Sigmoid colon (tissue), 7 donors: ENCODE measurements at places on chromosomes 12 and 14. TPM values are rescaled to one million over a fixed set of nuclear protein-coding genes. Genes with fewer than 3 reads are reported as not detected.

- DNase-seq: no peak
- H3K4me3 ChIP-seq: no peak overlapping the region
- H3K4me1 ChIP-seq: peaks cover 3% of the 10 kb centered on the region
- no peak overlapping the region for H3K27ac ChIP-seq
- H3K36me3 ChIP-seq: no peaks in the 10 kb centered on the region
These were observed 11.9 kb upstream of the TC2N start for GRCh38 chr14:91879196-91879595.

DNA sequence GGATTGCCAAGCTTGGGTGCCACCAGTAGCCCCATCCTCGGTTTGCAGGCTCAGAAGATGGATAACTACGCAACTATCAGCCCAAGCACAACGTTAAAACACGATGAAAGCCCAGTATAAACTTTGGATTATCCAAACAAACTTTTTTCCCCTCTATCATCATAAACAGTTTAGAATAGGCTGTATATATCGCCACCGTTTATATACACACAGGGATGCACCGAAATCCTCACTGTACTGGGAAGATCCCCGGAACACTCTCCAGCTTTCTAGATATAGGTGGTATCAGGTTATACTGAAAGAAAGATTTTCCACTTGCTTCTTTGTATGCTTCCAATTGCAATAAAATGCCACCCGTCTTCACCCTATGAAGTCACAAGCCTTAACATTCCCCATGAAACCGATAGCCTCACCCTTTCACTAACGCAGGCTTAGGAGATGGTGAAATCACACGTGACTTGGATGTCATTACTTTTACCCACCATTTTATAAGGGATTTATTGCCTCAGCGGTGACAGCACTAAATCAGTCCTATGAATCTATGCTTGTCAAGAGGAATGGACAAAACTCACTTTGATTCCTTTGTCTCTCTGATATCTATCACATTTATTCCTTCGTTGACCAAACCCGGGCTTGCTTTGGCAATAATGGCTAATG is 207.6 kb upstream of the FOXN3 start:
- no peak overlapping the region for H3K4me3 ChIP-seq
- DNase-seq: no peak
- no peaks in the 10 kb centered on the region for H3K27me3 ChIP-seq

DNA sequence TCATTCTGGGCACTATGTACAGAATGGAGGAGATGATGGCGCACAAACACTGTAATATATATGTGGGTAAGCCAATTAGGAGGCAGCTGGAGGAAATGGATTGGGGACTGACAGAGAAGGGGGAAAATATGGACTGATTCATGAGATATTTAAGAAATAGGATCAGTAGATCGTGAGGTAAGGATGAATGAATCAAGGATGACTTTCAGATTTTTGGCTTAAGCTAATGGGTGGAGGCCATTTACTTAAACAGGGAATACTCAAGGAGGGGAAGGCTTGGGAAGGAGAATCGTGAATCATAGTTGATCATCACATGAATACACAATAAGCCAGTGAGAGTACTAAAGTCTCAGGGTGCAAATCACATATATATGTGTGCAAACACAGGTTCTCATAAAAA is 11.2 kb upstream of the GNPNAT1 start:
- H3K36me3 ChIP-seq: no peaks in the 10 kb centered on the region
- H3K4me3 ChIP-seq: no peak overlapping the region
- no peaks in the 10 kb centered on the region for H3K27me3 ChIP-seq
- no peak for DNase-seq

The KRT72 gene
- polyA plus RNA-seq: not detected

DNA sequence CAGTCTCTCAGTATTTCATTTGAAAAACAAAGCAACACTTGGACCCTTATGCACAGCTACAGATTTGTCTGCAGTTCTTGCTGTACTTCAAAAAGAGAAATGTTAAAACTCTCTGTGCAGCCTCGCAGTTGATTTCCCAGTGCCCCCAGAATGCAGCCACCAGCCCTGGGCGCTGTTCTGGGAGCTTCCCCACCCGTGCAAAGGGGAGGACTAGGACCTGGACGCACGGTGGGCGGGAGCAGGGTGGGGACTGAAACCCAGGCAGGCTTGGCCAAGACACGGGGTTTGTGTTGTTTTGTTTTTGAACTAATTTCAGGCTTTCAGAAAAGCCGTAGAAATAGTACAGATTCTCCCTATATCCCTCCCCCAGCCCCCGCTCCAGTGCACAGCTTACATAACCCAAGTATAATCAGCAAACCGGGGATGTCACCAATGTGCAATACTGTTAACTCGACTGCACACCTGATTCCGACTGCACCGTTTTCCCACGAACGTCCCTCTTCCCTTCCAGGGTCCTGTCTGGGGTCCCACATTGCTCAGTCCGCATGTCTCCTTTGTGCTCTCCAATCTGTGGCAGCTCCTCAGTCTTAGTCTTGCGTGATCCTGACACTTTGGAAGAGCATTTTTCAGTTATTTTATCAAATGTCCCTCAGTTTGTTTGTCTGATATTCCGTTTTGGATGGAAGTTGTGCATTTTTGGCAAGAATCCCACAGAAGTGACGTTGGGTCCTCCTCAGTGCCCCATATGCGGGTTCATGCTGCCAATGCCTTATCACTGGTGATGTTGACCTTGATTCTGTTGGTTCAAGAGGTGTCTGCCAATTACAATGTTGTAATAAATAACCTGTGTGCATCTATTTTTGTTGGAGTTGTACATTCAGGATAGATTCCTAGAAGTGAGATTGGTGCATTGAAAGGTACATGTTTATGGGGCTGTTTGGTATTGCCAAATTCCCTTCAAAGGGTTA is 95.9 kb downstream of the SETD3 start:
- no peak for DNase-seq
- no peak overlapping the region for H3K4me3 ChIP-seq
- H3K4me1 ChIP-seq: peaks cover 6% of the 10 kb centered on the region
- H3K36me3 ChIP-seq: no peaks in the 10 kb centered on the region

- H3K4me3 ChIP-seq: peak overlapping the region; percentile 39
- no peaks in the 10 kb centered on the region for H3K4me1 ChIP-seq
- no peak overlapping the region for H3K27ac ChIP-seq
- peaks cover 3% of the 10 kb centered on the region for H3K27me3 ChIP-seq
- H3K36me3 ChIP-seq: no peaks in the 10 kb centered on the region
These were observed 98.8 kb downstream of the TMEM132C start for GRCh38 chr12:128365651-128366231.

The LRP1-AS gene
- not detected for polyA plus RNA-seq

The RPS6KL1 gene
- 2.8 TPM for polyA plus RNA-seq

- DNase-seq: peak; percentile 57
- no peak overlapping the region for H3K4me3 ChIP-seq
- peak overlapping the region; percentile 84 for H3K27ac ChIP-seq
These were observed 13.9 kb downstream of the KRT7 start for GRCh38 chr12:52246720-52247621.

DNA sequence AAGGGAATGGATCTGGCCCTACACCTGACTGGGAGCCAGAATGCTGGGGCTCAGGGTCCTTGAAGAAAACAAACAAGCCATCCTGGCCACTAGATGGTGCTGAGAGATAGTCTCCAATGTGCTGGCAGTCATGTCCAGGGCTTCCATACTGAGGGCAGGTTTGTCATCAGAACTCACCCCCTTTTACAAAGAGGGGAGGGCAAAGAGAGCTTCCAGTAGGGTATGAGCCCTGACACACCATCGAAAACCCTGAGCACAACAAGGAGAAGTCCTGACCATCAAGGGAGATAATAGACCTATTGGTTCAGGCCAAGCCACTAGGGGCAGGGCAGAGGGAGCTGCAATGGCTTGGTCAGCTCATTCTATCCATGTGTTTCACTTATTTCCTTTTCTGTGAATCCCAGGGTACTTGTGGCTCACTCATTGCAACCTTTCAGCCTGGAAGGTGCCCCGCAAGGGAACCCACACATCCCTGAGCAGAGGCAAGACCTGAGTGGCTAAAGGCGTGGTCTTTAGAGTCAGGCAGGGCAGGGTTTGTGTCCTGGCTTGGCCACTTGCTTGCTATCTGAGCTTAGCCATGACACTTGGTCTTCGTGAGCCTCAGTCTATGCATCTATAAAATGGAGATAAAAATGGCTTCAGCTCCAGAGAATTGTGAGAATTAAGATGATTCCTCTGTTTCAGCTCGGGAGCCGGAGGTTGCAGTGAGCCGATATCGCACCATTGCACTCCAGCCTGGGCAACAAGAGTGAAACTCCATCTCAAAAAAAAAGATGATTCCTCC is 6.2 kb upstream of the PLEKHH1 start:
- H3K4me3 ChIP-seq: no peak overlapping the region
- DNase-seq: no peak
- H3K36me3 ChIP-seq: no peaks in the 10 kb centered on the region
- no peaks in the 10 kb centered on the region for H3K4me1 ChIP-seq

DNA sequence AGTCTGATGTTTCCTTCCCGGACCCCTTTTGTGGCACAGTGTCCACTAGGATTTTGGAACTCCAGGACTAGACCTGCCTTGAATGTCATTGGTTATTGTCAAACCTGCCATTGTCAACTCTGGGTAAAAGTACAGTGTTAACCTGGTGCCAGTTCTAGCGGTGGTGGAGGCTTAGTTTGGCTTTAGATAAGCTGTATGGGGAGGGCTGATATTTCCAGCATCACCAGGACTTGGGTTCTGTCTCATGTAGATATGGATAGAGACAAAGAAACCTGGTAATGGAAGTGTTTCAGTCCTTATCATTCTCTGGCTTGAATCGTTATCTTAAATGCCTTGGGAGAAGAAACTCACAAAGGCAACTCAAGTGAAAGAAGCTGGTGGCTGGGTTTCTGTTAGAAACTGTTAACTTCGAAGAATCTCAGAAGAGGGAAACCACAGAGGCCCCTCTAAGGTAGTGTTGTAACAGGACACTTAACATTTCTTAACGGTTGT is 10.6 kb downstream of the CHST11 start:
- H3K36me3 ChIP-seq: no peaks in the 10 kb centered on the region
- H3K4me1 ChIP-seq: peaks cover 14% of the 10 kb centered on the region
- H3K4me3 ChIP-seq: no peak overlapping the region
- no peaks in the 10 kb centered on the region for H3K27me3 ChIP-seq
- H3K27ac ChIP-seq: no peak overlapping the region

The VDR gene
- polyA plus RNA-seq: 36.0 TPM

The TTLL5 gene
- polyA plus RNA-seq: 4.8 TPM

The RNU4-1 gene
- polyA plus RNA-seq: not detected

- no peak for DNase-seq
- H3K27ac ChIP-seq: no peak overlapping the region
- H3K36me3 ChIP-seq: no peaks in the 10 kb centered on the region
- H3K27me3 ChIP-seq: no peaks in the 10 kb centered on the region
- H3K4me1 ChIP-seq: no peaks in the 10 kb centered on the region
These were observed 597.8 kb downstream of the ETNK1 start for GRCh38 chr12:23222801-23223200.

The RND1 gene
- 16.2 TPM for polyA plus RNA-seq

The SPIC gene
- polyA plus RNA-seq: not detected

GRCh38 chr12:122870867-122871664 is 24.9 kb downstream of the VPS37B start:
- H3K27ac ChIP-seq: peak overlapping the region; percentile 75
- peaks cover 5% of the 10 kb centered on the region for H3K36me3 ChIP-seq
- H3K4me1 ChIP-seq: peaks cover 31% of the 10 kb centered on the region

DNA sequence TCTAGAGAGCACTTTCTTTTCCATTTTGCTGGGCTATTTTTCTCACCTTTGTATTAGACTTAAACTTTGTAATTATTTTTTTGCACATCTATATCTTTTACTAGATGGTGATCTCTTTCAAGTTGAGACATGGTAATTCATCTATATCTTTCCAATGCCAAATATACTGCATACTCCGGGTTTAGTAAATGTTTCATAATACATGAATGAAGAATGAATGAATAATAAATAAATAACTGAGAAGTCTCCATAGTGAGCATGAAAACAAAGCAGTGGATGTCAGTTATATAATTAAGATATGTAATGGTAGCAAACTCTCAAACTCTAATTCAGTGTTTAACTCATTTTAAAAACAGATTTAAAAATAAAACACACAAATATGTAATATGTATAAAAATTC is 342.5 kb upstream of the KITLG start:
- H3K27ac ChIP-seq: peak overlapping the region; percentile 46
- no peak for DNase-seq

- no peak overlapping the region for H3K4me3 ChIP-seq
- no peaks in the 10 kb centered on the region for H3K36me3 ChIP-seq
- H3K4me1 ChIP-seq: no peaks in the 10 kb centered on the region
- DNase-seq: no peak
- peak overlapping the region; percentile 51 for H3K27ac ChIP-seq
These were observed 35.8 kb upstream of the ASPG start for GRCh38 chr14:104049576-104050240.

DNA sequence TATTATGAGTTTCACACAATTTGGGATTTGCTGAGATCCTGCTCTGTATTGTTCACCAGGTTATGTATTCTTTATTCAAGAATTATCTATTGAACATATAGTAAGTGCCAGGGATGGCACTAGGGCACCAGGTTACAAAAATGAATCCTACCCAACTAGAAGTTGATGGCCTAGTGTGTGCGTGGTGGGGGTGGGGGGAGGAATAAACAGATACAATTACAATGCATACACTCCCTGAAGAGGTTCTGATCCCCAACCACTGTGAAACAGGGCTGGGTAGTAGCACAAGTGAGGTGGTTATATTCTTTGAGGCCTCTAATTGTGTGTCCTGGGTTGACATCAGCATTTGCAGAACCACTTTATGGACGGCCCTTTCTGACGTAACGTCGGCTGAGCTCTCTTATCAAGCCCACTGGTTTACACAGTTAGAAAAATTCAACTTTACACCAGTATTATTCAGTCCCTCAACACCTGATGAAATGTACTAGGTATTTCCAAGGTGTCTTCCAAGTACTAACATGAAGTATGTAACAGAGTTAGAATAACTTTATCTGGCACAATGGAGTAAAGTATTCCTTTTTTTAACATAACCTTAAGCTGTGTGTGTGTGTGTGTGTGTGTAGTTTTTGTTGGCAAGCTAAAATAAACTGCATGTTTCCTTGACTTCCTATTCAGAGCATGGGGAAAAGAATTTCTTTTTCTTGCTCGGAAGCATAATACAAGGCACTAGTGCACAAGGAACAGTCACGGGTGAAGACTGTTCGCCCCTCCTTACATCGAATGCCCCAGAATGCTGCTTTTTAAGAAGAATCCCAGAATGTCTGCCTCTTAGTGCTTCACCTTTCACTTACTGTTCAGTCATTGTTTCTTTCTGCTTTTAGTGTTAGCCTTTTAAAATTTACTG is 8.1 kb upstream of the GLRX5 start:
- no peaks in the 10 kb centered on the region for H3K36me3 ChIP-seq
- H3K4me3 ChIP-seq: no peak overlapping the region
- H3K27ac ChIP-seq: peak overlapping the region; percentile 69
- no peak for DNase-seq
- no peaks in the 10 kb centered on the region for H3K4me1 ChIP-seq

The CLEC4C gene
- not detected for polyA plus RNA-seq

The TSHR gene
- not detected for polyA plus RNA-seq

- no peak overlapping the region for H3K27ac ChIP-seq
- peaks cover 37% of the 10 kb centered on the region for H3K4me1 ChIP-seq
- DNase-seq: no peak
- H3K27me3 ChIP-seq: no peaks in the 10 kb centered on the region
- H3K4me3 ChIP-seq: no peak overlapping the region
These were observed 17.5 kb downstream of the CBX5 start for GRCh38 chr12:54262403-54262925.

The BCL7A gene
- 1.2 TPM for polyA plus RNA-seq
